AG09309 (cell line): ENCODE measurements at places on chromosomes 5 and 9.

- no peak for DNase-seq
Measured at GRCh38 chr5:168773226-168773625, 194.1 kb upstream of the PANK3 start.

GRCh38 chr5:131109540-131110255 is 55.4 kb downstream of the HINT1 start:
- peak; percentile 5 for DNase-seq

DNA sequence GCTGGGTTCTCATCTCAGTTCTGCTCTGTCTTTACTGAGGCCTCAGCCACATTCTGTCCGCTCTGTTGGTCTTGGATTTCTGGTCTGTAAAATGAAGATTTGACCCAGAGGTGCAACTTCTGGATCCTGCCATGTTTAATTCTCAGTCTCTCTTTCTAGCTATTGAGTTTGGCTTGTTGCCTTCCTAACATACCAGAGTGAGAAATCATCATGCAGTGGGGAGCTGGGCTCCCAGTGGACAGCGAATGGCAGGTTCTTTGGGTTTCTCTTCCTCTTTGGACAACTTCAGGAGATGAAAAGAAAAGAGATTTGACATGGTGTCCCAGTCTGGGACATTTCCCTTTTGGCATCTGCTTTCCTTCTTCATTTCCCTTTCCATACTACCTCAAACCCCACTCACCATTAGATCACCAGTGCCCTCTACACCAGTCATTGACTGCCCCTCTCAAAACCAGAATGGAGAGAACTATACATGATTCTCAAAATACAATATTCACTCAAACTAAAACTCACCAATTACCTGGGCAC is 334.7 kb downstream of the ACTL7B start:
- DNase-seq: no peak

GRCh38 chr9:34899535-34900158 is 58.4 kb upstream of the PHF24 start:
- peak; percentile 18 for DNase-seq

- DNase-seq: no peak
Measured at GRCh38 chr9:93809204-93809940, 145.8 kb downstream of the BARX1 start.

GRCh38 chr5:95669540-95669939 is 13.3 kb downstream of the SPATA9 start:
- peak; percentile 97 for DNase-seq

- DNase-seq: peak; percentile 55
Measured at GRCh38 chr5:72452515-72453245, 54.5 kb downstream of the ZNF366 start.

DNA sequence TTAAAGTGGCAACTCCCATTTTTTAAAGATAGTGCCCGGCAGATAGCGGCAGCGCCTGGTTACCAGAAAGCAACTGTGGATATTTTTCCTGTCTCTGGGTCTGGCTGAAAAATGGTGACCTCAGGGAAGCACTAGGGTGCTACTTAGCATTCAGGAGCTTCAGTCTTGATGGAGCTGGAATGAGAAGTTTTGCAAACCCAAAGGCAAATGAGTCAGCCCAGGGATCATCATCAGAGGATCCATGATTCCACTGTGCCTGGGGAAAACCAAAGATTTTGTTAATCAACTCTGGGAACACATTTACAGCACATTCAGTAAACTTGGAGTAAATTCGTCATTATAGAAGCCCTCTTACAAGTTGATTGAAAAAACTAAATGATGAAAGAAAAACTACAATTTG is 26.7 kb downstream of the F2R start:
- DNase-seq: peak; percentile 51

DNA sequence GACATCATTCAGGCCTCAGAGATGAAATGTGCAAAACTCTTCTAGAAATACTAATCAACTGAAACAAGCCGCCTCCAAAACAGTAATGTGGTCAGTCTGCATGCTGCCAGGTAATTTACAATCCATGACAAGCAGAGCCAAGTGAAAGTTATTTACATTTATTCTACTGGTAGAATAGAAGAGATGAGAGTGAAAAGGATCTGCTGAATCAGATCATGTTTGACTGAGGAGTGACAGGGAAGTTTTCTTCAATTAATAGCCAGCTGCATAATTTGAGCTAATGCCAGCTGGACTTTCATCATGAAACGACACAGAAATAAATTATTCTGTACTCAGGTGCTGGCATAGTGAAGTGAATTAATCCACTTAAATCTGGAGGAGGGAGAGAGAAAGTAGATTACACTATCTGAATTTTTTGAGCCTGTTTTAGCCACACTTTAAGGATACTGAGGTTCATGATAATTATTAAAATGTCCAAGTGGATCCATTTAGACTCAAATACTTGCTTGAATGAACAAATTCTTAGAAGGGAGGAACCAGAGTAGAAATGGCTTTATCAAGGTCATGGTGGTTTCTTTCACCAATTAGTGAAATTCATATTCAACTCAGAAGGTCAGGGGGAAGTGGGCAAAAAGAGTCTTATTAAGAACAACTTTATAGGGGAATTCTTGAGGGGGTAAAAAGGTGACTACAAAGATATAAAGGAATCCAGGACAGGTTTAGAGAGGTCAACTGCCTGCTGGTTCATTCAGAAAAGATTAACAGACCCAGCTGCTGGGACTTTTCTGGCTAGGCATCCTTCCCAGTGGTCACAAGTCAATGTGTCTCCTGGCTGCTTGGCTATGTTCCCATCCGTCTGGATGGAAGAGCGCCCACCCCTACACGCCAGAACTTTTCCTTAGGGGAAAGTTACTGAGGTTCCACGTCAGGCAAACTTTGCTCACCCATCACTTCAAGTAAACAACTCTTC is 350.4 kb downstream of the PDE4D start:
- DNase-seq: no peak

- no peak for DNase-seq
Measured at GRCh38 chr5:16561660-16562059, 55.1 kb downstream of the RETREG1 start.

GRCh38 chr5:36900283-36900682 is 23.7 kb downstream of the NIPBL start:
- DNase-seq: no peak

DNA sequence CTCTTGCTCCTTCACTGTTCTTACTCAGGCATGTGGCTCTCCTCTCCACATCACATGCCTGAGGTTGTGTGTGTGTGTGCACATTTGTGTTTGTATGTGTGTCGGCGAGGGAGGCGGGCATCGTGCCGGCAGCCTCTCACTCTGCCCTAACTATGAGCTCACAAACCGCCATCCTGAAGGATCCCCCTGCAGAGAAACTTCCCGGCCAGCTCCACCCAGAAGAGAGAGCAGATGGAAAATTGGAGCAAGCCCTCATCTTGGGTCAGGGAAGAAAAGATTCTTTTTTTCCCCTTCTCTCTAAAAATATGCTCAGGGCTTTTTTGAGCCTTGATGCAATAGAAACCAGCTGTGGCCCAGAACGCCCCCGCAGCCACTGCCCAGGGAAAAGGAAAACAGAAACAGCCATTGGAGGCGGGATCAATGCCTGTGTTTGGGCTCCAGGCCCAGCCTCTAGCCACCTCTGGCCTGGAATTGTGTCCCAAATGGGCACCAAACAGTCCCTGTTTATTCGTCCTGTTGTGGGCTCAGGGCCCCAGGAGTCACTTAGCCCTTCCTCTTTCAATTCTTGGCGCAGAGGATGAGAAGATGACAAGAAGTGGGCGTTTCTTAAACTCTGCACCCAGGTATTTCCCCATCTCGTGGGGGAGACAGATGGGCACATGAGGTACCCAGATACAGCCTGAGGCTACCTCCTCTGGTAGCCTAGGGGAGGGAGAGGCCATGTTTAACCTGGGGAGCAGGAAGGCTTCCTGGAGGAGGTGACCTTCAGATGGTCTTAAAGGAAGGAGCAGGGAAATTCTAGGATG is 151.5 kb downstream of the RGS3 start:
- peak; percentile 52 for DNase-seq

- peak; percentile 23 for DNase-seq
Measured at GRCh38 chr9:5582835-5583195, 46.1 kb upstream of the RIC1 start.

DNA sequence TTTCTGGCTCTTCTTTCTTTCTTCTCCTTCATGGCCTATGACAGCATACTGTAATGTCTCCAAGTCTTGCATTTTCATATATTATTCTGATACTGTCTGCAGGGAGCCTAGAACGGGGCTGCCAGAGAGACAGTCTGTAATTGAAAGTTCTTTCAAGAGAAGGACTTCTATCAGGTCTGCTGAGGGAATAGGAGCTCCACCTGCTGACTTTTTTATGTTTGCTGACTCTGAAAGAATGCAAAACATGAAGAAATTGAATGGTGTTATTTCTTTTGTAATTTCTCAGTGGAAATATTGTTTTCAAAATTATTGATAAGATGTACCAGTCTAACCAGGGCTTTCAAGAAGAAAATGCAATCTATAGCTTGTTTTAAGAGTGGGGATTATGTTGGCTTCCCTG is 121.9 kb upstream of the RFX3 start:
- no peak for DNase-seq

DNA sequence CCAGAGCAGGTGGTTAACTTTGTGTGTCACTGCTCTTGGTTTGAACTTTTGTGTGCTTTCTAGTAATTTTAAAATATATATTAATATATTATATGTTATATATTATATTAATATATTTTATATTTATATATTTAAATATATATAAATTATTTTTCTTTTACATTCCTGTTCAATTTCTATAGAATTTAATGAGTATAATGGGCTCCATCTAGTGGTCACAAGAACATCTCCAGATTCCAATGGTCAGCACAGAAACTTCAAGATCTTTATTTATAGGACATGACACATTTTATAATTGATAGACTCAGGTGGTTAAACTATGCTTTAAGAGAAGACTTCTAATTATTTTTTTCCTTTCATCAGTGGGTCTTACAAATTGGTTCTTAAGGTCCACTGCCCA is 39.1 kb downstream of the COL23A1 start:
- DNase-seq: no peak

DNA sequence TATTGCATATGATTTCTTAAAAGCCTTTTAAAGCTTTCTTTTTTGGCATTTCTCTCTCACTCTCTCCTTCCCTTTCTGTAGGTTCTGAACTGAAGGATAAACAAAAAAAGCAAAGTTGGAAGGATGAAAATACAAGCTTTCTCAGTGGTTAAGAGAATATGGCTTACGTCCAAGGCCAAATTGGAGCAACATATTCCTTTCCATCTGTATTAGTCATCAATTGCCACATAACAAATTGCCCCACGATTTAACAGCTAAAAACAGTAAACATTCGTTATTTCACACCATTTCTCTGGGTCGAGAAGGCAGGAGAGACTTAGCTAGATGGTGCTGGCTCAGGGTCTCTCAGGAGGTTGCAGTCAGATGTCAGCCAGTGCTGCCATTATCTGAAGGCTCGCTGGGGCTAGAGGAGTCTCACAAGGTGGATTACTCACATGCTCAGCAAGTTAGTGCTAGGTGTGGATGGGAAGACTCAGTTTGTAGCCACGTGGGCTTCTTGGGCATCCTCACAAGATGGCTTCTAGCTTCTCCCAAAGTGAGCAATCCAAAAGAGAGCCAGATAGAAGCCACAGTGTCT is 2.0 kb upstream of the ROR2 start:
- DNase-seq: no peak

- DNase-seq: no peak
Measured at GRCh38 chr9:116844621-116845020, 157.5 kb downstream of the TRIM32 start.

DNA sequence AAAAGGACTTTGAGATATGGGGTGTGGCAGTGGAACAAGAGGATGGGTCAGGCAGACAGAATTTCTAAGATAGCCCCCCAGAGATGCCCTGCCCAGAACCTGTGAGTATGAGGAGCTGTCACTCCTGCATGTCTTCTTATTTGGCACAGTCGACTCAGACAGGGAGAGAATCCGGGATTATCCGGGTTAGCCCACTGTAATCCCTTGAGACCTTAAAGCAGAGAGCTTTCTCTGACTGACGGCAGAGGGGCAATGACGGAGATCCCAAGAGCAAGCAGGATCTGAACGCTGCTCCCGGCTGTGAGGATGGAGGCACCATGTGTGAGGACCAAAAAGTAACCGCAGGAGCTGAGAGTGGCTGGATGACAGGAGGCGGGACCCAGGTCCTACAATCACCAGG is 8.8 kb upstream of the NHP2 start:
- no peak for DNase-seq

GRCh38 chr5:66122379-66123034 is 21.6 kb upstream of the SREK1 start:
- DNase-seq: no peak

- no peak for DNase-seq
Measured at GRCh38 chr9:91690540-91691249, 259.3 kb downstream of the ROR2 start.

- DNase-seq: no peak
Measured at GRCh38 chr5:129133553-129133952, 39.0 kb downstream of the ISOC1 start.

DNA sequence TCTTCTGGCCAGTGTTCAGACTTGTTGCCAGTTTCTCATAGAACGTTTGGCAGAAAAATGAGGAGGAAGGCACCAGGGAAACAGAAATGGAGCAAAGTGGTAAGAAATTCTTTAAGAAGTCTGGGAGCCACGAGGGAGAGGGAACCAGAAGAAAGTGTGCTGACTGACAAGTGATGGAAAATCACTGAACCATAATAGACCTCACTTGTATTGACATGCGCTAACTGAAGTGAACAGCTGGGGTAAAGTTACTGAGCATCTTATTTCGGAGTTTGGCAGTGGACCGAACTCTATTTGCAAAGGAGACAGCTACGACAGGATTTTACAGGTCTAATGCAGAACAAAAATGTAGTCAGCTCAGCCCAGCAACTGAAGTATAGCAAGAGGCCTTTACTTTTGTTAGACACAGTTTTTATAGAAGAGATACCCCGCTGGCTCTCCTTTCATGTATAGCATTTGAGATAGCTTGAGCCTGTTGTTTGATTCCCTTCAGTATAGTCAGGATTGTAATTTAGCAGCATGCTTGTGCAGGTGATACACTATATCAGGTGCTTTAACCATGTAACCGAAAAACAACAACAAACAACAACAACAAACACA is 53.6 kb downstream of the HMHB1 start:
- DNase-seq: no peak

DNA sequence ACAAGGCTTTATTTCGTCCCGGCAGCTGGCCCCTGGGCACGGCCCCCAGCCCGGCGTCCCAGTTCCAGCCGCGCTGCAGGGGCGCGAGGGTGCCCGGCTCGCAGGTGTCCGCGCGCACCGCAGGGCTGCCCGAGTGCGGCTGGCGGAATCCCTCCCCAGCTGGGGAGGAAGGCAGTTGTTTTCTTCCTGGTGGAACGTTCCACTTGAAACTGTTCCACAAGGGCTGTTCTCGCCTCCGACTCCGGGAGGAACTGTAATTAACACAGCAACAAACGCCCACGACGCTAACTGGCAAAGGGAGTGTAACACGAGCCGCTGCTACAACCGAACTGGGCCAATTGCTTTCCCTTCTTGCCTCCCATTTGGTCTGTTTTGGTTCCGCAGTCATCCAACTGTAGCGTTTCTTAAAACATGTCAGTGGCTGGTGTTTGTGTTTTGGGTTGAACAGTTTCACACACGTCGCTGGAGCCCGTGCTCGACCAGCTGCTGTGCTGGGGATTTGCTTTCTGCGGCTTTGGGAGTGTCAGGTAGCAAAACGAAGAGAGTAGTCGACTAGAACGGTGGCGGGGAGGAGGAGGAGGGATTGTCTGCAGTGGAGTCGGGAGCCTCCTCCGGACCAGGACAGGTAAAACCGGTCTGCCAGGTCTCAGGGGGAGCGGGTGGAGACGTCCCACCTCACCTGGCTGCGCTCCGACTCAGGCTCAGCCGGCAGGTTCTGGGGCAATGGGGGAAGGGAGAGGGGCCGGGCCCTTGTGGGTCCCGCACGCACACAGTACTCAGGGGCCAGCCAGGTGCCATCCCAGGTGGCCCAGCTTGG is 131.6 kb upstream of the NIPBL start:
- DNase-seq: no peak
